ENCODE measurements at places on chromosomes 3 and 15.

- no peak for DNase-seq
Observed at GRCh38 chr3:31968369-31968926, 12.6 kb downstream of the OSBPL10 start.

GRCh38 chr15:68666120-68666811 lies 87.5 kb downstream of the CORO2B start:
- no peak for DNase-seq

- DNase-seq: peak; percentile 100
Observed at GRCh38 chr15:99486371-99487336, 79.1 kb upstream of the MEF2A start.

DNA sequence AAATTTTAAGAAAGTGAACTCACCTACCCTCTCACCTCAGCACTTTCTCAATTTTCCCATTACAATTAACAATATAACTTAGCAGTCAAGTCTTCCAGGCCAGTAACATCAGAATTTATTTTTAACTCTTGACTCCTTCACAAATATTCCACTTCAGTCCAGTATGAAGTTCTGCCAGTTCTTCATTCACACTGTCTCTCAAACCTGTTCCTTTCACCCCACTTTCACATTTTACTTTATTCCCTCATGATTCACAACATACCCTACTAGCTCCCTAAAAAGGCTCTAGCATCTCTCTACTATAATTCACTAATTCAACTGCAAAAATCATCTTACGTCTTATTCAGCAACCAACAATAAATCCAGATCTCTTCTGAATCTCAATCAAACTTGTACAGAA lies 3.8 kb downstream of the GSK3B start:
- DNase-seq: no peak

GRCh38 chr3:158572766-158573060 lies 1.7 kb downstream of the MLF1 start:
- DNase-seq: no peak

DNA sequence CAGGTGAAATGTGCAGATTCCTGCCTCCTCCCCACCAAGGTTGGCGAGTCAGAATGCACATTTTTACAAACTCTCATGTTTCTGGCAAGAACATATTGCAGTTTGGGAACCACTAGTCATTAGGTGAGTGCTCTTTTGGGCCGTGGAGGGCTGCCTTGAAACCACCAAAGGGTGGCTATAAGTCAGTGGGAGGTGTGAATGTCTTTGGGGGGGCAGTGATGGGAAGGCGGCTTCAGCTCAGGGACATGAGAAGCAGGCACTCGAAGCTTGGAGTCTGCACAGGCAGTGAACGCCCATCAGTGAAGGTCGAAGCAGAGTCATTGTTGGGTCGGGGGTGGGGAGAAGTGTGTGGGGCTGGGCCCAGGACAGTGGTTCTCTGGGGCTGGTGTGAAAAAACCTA lies 1.1 kb downstream of the NOX5 start:
- DNase-seq: no peak

DNA sequence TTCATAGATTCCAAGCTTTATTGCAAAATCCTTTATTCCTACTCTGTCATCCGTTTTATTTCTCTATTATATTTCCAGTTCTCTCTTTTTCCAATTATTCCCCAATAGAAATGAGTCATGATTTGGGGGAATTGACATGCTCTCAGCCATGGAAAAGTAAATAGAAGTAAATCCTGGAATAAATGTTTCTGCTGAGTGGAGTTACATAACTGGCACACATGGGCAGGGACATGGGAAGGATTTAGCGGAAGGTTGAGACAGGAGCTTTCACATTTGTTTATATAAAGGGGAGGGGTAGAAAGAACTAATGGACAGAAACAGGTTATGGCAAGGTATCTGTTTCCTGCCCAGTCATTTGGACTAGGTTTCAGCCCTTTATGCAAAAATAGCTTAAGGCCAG lies 221.6 kb downstream of the PLOD2 start:
- DNase-seq: no peak

GRCh38 chr3:10496121-10496863 lies 9.1 kb downstream of the ATP2B2 start:
- no peak for DNase-seq

DNA sequence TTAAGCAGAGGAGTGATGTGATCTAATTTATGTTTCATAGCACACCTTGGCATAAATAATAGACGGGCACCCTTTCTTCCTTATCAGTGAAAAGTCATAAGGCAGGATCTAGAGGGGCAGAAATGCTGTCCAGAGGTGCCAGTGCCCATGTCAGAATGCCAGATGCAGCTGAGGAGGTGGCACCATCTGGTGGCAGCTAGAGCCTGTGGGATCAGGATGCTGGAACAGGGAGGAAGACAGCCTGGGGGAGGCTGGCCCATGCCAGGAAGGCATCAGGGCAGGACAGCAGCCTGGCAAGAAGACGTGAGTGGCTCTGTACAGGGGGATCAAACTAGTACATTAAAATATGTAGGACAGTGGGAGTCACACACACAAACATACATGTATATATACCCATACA lies 16.5 kb downstream of the MYH15 start:
- DNase-seq: peak; percentile 30

- no peak for DNase-seq
Observed at GRCh38 chr3:150786791-150787190, 23.8 kb upstream of the SIAH2 start.

DNA sequence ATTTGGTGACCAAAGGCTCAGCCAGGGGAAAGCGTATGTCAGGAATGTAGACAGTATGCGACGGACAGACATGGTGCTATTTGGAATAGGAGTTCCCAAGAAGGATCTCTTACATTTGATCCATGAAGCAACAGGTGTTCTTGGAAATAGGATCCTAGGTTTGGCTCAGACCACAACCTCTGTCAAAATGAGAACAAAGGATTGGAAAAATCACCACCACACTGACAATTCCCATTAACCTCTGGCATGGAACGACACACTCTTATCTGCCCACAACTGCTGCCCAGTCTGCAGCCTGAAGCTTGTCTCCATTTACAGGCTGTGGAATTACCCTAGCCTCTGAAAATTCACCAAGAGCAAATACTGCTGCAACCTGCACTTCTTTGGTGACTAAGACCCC lies 33.6 kb upstream of the LRRN1 start:
- no peak for DNase-seq

GRCh38 chr15:43239732-43240491 lies 19.1 kb upstream of the EPB42 start:
- no peak for DNase-seq

DNA sequence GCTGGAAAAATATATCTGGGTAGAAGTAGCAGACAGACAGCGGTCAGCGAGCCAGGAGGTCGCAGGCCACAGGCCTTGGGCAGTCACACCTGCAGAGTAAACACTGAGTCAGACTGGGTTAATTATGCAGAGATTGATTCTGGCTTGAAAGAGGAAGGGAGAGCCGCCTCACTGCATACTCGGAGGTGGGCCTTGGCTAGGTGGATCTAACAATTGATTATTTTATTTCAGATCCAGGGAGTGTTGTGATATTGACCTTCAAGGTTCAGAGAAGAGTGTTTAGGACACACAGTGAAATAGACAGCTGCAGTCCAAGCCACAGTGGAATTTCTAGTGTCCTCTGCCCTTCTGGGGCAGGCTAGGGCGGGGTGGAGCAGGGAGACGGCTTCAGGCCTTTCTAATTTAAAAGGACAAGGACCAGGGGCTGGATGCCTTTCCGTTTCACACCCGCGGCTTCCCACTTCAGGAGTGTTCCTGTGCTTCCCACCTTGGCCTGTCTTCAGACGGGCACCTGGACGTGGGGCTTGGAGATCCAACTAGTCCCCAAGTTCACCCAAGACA lies 237.3 kb downstream of the XXYLT1 start:
- no peak for DNase-seq

- no peak for DNase-seq
Observed at GRCh38 chr3:74592359-74592758, 22.1 kb downstream of the CNTN3 start.

DNA sequence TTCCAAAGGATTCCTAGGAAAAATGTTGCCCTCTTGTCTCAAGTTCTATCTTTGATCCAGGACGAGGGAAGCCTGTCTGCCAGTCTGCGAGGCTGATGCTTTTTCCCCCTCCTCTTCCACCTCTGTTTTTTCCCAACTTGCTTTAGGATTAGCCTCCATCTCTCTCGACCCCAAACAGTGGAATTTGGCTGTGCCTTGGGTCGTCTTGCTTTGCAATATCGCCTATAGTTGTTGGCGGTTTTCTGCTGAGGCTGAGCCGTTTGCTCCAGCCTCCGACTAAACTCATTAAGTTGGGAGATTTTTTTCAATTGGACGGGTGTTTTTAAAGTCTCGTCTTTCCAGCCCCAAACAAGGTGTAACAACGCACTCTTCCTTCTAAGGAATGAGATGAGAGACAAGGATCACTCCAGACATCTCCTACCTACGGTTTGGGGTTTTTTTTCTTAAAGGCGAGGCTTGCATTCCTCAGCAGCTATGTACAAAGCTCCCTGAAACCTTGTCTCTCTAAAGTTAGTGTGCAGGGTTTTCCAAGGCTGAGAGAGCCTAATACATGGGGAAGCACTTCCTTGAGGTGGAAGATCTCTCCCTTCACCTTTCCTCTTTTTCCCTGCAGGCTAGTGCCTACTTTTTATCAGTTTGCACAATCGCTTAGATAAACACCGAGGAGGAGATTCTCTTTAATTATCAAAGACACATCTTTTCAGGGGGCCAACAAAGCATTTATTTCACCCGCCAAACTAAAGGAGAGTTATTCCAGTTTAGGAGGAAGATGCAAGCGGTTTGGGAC lies 4.8 kb upstream of the NR2F2 start:
- no peak for DNase-seq

- DNase-seq: no peak
Observed at GRCh38 chr3:30231277-30232141, 374.9 kb upstream of the TGFBR2 start.

- no peak for DNase-seq
Observed at GRCh38 chr3:106381286-106381938, 512.6 kb upstream of the CBLB start.

- DNase-seq: no peak
Observed at GRCh38 chr15:29349196-29349595, 79.6 kb upstream of the NSMCE3 start.

DNA sequence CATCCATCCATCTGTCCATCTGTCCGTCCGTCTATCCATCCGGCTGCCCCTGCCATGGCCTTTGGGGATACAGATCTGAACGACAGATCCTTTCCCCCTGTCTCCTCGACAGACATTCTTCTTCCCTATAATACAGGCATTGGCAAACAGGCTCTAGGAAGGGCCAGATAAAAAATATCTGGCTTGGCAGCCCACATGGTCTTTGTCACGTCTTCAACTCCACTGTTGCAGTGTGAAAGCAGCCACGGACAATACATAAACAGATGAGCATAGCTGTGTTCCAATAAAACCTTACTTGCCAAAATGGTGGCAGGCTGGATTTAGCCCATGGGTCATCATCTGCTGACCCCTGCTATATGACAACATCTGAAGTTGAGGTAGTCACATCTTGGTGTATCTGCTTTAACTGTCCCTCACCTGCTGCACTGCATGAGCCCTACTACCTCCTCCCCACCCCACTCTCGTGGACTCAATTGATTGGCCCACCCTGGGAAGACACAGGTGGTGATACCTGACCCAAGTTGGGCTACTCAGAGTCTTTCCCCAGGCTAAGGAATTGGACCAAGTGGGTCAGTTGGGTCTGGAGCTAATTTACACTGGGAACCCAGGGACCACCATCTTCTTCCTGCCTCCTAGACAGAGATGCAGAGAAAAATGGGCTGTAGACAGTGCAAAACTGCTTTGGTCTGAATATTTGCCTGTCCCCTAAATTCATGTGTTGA lies 128.4 kb upstream of the SMAD3 start:
- DNase-seq: no peak

GRCh38 chr3:137845194-137845593 lies 81.1 kb downstream of the SOX14 start:
- DNase-seq: no peak

GRCh38 chr3:100335434-100335833 lies 877 bp downstream of the NIT2 start:
- DNase-seq: peak; percentile 24

DNA sequence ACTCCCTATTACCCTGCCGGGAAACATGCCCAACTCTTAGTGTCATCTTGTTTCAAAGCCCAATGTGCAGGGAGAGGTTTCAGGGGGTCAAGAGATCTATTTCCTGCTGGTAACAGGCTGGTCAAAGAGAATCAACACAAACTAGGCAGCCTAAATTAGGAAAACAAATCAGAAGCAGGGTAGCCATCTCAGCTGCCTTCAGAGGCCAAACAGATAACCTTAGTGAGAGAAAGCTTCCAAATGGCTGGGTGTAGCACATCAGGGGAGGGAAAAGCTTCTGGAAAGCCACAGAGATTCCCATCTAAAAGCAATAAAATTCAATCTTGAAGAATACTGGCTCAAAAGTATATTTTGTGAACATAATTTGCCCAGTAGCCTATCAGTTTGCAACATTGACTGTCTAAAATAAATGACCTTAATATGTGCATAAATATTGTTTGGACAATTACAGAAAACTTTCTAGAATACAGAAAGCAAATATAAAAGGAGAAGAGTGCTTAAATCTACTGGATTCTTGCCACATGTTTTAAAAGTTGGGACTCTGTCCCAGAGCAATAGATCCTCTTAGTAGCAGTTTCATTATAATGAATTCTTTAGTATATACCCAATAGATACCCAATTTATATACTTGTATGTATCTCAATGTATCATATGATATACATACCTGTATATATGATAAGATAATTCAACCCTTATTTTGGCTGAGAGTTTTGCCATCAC lies 371.9 kb upstream of the RARB start:
- DNase-seq: no peak

- no peak for DNase-seq
Observed at GRCh38 chr3:71628522-71628921, 45.0 kb upstream of the FOXP1 start.

DNA sequence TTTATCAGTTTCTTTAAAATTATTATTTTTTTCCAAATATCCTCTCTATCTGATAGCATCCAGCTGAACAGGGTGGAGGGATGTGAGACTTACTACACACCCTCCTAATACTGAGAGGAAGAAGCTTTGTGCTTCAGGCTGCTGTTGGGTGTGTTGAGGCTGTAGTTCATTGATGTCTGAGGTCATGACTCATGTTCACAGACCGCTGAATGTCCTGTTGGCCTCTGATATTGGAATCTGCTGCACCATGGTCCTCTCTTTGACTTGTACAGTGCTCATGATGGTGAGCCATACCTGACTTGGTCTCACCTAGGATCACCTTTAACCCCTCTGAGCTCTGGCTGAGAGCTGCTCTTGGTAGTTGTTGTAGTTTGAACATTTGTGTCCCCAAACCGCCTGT lies 302.9 kb downstream of the SATB1 start:
- no peak for DNase-seq

DNA sequence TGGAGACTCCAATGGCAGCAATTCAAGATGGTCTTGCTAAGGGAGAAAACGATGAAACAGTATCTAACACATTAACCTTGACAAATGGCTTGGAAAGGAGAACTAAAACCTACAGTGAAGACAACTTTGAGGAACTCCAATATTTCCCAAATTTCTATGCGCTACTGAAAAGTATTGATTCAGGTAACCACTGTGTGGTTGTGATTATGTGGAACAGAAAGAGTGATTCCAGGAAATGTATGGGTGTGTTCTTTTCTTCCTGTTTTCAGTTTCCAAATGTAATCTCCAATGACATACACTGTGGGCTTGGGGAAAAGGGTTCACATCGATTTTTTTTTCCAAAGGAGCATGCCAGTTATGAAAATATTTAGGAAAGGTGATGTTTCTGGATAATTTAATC lies 10.9 kb downstream of the SCG3 start:
- no peak for DNase-seq

GRCh38 chr3:23152989-23153388 lies 50.1 kb upstream of the UBE2E2 start:
- no peak for DNase-seq
